ENCODE measurements at places on chromosomes 7 and 10.
A peak's percentile ranks its signal among the peaks of the same experiment; 100 is the strongest.

DNA sequence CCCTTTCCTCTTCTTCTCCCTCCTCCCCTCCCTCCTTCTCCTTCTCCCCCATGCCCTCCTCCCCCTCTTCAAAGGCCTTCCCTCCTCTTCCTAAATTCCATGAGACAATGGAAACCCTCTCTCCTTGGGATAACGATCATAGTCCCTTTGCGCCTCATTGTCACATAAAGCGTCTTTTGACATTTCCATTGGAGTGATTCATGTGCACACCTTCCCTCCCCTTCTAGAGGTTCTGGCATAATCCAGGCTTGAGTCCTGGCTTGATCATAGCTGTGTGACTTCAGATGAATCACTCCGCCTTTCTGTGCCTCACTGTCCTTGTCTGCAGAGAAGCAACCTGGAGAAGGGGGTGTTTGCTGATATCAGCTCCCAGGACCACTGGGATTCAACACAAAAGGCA is 204.2 kb downstream of the TNS3 start:
- no peak for DNase-seq

- no peak for DNase-seq
Observed at GRCh38 chr10:95755511-95756004, 405 bp upstream of the ENTPD1 start.

- DNase-seq = no peak
Observed at GRCh38 chr10:122657729-122658128, 41.9 kb downstream of the C10orf120 start.

- DNase-seq = no peak
Observed at GRCh38 chr7:131889572-131890150, 333.2 kb upstream of the PODXL start.

GRCh38 chr7:139860090-139860775 is 31.2 kb downstream of the TBXAS1 start:
- no peak for DNase-seq

GRCh38 chr10:118790058-118790457 is 35.3 kb upstream of the CACUL1 start:
- DNase-seq = no peak

DNA sequence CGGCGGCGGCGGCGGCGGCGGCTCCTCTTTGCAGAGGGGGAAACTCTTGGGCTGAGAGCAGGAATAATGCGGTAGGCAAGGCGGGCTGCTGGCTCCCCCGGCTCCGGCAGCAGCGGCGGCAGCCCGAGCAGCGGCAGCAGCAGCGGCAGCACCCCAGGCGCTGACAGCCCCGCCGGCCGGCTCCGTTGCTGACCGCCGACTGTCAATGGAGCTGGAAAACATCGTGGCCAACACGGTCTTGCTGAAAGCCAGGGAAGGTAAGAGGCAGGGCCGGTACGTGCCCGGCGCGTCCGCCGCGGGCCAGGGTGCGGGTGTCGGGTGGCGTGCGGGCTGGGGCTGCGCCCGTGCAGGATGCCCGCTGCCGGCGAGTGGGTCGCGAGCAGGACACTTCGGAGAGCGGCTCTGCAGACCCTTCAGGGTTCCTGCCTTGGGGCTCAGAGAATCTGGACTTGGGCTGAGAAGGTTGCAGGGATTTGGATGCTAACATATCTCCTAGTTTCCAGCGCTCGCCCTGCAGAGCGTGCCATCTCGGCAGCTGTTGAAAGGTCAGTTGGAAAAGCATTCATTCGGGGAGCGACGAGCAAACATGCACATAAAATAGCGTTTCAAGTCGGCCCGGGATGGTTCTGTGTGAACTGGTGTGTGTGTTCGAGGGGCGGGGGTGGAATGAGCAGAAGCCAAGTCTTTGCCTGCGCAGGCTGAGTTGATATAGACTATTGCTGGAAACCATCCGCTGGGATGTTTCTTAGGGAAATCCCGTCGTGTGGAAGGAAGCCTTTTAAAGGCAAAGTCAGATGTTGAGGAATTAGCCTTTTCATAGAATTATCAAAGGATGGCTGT is 562 bp downstream of the GRK5 start:
- DNase-seq = peak; percentile 42

DNA sequence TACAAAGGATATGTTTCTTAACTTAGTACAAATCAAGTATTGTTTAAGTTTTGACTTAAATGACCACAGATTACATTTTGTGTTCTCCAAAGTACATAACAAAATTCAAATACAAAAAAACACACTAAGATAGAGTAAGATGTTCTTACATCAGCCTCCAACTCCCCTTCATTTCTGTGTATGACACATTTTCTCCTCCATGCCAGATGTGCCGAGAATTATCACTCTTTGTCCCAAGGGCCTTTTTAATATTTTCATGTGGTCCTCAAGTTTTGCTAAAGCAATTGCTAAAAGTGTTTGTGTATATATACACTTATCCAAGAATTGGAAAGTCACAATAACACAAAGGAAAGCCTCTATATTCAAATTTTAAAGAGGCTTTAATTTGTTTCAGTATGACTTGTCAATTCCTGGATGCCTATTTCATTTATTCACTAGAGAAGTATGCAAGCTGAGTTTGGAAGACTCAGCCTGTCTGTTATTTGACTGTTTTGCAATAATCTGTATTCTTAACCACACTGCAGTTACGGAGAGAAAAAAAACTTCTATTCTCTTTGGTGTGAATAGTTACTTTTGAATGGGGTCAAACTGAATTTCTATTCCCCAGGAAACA is 586.4 kb upstream of the SEMA3D start:
- no peak for DNase-seq

- DNase-seq = no peak
Observed at GRCh38 chr10:9301148-9301547, 1246.7 kb downstream of the GATA3 start.

DNA sequence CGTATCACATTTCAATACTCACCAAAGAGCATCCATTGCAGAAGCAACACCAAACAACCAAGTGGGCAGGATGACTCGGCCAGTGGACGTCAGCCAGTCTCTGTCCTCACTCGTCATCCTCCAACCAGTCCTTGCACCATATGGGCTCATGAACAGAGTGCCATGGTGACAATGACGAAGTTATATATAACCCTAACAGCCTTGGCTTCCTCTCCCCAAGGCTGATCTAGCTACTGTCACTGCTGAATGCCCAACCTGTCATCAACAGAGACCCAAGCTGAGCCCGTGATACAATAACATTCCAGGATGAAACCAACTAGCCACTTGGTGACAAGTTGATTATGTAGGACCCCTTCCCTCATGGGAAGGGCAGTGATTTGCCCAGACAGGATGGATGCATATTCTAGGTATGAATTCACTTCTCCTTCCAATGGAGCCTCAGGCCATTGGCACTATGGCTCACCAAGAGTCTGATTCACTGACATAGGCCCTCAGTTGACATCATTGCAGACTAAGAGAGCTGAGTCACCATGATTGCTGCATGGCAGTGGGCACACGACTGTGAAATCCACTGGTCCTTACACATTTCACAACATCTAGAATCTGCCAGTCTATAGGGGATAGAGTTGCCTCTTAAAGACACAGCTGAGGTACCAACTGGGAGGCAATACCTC is 26.3 kb upstream of the PPIF start:
- DNase-seq = peak; percentile 50

DNA sequence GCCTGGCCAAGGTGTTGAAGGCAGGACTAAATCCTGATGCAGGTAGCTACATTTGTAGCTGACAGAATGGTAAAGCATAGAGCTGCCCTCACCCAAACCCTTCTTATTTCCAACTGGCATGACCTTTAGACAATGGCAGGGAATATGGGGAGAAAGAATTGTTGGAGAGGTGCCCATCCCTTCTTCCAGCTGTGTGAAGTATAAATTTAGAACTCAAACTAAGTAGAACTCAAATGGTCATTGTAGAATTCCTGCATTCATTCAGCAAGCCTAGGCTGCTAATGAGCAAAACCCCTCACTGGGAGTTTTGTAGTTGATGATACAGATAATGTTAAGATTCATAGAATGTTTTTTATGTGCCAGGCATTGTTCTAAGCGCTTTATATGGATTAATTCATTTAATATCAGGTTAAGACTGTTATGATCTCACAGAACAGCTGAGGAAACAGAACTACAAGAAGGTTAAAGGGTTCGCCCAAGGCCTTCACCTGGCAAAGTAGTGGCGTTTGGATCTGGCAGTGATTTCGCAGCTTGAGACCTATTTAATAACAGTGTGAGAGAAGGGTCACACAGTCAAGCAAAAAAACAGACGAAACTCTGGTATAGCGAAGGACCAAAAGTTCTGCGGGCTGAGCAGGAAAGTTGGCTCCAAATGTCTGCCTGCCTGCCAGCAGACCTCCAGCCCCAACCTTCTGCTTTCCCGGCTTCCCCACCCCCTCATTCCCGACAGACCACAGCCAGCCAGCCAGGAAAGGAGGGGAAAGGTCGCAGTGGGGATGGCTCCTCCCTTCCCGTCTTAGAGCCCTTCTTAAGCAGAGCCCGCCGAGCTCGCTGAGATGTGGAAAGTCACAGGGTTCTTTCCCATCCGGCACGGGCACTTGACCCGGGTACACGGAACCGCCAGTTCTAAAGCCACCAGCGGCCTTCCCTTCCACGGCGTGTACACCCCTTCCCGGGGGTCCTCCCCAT is 1.6 kb upstream of the HILPDA start:
- DNase-seq = no peak

DNA sequence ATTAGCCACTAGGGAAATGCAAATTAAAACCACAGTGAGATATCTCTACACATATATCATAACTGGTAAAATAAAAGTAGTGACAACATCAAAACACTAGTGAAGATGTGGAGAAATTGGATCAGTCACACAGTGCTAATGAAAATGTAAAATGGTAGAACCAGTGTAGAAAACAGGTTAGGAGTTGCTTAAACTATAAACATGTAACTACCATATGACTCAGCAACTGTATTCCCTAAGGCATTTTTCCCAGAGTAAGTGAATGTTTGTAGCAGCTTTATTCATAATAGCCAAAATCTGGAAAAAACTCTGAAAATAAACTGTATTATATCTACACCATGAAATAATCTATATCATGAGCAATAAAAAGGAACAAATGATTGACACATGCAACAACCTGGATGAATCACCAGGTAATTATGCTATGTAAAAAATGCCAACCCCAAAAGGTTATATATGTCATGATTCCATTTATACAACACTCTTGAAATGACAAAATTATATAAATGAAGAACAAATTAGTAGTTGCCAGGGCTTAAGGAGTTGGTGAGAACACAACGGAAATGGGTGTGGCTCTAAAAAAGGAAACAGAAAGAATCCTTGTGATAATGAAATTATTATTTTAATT is 22.8 kb downstream of the SLC25A40 start:
- no peak for DNase-seq

- no peak for DNase-seq
Observed at GRCh38 chr7:122352454-122352853, 47.9 kb upstream of the FEZF1 start.

DNA sequence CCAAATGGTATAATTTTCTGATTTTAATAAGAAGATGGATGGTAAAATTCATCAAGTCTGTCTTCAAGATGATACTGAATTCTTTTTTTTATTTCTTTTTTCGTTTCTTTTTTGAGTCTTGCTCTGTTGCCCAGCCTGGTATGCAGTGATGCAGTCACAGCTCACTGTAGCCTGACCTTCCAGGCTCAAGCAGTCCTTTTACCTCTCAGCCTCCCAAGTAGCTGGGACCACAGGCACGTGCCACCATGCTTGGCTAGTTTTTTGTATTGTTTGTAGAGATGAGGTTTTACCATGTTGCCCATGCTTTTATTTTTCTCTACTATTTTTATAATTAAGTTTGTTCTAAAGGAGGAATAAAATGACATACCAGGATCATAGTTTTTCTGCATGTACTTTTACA is 52.1 kb upstream of the HELLS start:
- DNase-seq = no peak

DNA sequence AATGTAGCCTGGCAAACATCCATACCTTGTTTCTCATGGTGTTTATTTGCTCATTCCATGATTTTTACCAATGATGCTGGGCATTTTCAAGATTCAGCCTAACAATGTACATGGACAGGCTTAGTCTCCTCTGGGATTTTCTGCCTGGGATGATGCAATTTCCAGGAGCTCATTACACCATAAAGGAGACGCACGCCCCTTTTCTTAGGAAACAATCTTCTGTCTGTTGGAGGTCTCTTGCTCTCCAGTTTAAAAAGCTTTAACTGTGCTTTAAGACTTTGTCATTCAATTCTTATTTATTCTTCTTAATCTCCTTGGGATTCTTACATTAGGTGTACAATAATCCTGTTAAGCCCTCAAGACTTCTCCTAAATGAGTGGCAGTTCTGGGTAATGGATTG is 150.3 kb upstream of the NRP1 start:
- DNase-seq = no peak

DNA sequence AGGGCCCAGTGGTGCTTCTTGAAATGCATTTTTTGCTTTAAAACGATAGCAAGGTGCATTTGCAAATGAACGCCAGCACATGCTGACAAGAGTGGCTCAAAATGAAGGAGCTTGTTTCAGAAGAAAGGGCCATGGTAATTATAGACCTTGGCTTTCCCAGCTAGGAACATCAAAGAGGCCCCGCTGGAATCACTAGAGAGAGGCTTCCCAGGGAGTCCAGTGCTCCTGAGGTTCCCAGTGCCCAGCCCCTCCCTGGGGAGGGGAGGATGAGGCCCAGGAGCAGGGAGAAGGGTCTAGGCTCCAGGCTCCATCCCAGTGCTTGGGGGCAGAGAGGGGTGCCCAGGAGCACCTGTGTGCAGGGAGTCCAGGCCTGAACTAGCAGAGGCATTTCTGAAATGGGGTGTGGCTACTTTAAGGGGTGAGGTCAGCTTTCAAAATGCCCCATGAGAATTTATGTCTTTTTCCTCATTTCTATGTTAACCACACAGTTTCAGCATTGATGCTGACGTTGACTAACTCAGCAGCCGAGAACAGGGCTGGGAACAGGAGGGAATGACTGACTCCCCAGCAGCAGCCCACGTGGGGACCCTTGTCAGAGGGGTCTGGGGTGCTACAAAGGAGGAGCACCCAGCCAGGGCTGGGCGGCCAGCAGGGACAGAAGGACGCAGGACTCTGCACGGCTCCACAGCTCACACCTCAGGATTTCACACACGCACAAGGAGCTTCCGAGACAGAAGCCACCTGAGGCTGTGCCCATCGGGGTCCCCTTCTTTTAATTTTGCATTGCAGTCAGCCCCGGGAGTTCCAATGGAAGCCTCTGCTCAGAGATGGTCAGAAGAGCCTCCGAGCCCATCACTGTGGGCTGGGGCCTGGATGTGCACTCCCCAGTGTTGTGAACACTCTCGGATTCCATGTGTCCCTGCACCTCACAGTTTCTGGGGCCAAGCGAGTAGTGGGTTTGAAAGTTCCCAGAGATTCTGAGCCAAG is 570.2 kb downstream of the PTPRN2 start:
- DNase-seq = no peak

GRCh38 chr10:68566351-68566750 is 6.2 kb downstream of the TET1 start:
- no peak for DNase-seq

DNA sequence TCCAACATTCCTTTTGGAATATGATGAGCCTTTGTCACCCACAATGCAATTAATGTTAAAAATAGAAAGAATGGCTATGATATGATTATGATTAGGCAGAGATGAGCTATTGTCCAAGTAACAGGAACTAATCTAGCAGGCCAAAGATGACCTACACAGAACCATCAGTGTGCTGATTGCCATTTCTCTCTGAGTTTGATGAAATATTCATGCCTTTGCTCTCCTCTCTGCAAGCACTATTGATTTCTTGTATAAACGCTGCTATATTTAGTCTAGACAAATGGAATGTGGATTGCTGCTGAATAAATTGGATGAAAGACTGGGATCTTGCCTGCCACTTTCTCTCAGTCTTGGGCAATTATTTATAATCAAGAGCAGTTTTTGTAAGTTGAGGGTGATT is 85.4 kb downstream of the HDAC9 start:
- DNase-seq = no peak
